ENCODE measurements at places on chromosomes 1 and 21. TPM values are rescaled to one million over a fixed set of nuclear protein-coding genes. Genes with fewer than 3 reads are reported as not detected.

The LCE3D gene
- not detected for total RNA-seq

The CELA2B gene
- total RNA-seq = not detected

The RGS18 gene
- not detected for total RNA-seq

The TGFB2 gene
- total RNA-seq = 4.5 TPM

The ECM1 gene
- total RNA-seq = 9.5 TPM

The LRRC38 gene
- 0.50 TPM for total RNA-seq

The GUCA2A gene
- not detected for total RNA-seq

The CRNN gene
- not detected for total RNA-seq

The SYT14 gene
- total RNA-seq = 3.3 TPM

The IKBKE gene
- 14.3 TPM for total RNA-seq

The CDCA8 gene
- 27.9 TPM for total RNA-seq

The CLCA4 gene
- not detected for total RNA-seq

The TP73 gene
- under 0.01 TPM for total RNA-seq

The E2F2 gene
- total RNA-seq = 0.50 TPM
